NCI-H1105 (cell line): ENCODE measurements at places on chromosomes 2 and 18.

- DNase-seq = no peak
Measured at GRCh38 chr18:46291149-46291548, 187.0 kb downstream of the HAUS1 start.

- DNase-seq = no peak
Measured at GRCh38 chr18:37853706-37854105, 288.1 kb upstream of the CELF4 start.

DNA sequence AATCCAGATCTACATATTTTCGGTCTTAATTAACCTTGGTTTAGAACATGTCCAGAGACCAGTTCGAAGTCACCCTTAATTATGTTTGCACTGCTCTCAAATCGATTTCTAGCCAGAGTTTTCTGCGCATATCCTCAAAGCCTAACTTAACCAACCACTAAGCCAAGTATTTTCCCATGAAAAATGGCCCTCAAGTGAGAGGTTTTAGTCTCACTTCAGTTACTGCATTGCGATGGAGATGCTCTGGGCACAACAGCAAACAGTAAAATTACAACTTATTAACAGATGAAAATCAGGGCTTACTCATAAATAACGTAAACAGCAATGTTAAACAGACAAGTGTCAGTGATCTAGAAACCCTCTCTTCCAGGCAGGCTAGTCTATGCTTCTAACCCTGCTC is 4.5 kb downstream of the RTN4 start:
- no peak for DNase-seq

DNA sequence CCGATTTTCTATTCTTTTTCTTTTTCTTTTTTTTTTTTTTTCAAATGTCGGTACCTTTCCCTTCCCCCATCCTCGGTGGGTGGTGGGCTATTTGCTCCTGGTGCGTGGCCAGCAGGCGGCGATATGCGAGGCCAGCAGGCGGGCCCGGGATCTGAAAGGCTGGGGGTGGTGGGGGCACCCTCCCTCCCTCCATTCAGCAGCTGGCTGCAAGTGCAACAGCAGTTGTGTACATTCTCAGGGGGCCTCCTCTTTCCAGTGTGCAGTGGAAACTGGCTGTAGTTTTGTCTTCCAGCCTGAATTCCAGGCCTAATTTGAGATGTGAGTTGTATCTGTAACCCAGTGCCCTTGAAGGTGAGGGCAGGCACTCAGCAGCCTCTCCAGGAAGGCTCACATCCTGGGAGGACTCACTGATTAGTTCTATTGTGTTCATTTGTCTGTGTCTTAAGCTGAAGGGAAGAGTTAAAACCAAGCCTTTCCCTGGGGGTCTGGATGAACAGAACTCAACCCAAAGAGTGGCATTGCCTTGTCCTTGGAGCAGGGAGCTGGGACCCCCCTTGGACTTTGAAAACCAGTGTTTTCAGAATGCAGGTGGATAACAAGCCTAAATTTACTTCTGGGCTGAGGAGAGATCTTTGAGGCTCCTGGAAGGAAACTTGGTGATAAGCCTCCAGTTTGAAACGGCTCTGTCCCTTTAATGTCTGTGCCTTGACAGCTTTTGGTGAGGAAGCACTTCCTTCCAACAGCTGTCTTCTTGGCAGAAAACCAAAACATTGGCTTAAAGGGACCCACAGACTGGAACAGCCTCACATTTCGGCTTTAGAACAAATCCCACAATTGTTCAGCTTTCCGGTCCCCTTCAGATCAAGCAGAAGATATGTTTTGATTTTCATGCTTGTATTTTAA is 3.3 kb downstream of the MYCN start:
- peak; percentile 46 for DNase-seq

DNA sequence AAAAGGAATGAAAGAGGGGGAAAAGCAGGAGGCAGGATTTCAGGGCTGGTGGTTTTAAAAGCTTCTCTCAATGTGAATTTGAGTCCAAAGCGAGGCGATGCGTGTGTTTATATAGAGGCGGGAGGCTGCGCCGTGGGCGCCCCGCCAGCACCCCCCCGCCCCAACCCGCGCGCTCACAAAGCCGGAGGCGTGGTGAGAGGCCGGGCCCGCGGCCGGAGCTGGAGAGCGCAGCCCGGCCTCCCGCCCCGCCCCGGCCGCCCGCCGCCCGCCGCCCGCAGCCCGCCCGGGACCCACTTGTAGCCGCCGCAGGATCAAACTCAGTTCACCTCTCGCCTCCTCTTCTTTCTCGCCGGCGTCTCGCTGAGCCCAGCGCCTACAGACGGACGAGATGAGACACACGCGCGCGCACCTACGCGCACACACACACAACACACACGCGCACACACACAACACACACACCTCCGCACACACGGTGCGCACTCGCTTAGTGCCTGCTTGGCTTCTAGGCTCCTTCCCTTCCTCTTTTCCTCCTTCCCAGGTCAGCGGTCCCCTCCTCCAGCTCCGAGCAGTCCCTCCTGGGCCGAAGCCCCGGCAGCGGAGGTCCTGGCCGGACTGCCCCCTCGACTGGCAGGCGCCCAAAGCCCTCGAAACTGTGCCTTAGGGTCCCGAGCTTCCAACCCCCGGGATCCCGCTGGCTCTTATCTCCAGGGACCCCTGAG is 1.3 kb upstream of the CYP26B1 start:
- DNase-seq = no peak

DNA sequence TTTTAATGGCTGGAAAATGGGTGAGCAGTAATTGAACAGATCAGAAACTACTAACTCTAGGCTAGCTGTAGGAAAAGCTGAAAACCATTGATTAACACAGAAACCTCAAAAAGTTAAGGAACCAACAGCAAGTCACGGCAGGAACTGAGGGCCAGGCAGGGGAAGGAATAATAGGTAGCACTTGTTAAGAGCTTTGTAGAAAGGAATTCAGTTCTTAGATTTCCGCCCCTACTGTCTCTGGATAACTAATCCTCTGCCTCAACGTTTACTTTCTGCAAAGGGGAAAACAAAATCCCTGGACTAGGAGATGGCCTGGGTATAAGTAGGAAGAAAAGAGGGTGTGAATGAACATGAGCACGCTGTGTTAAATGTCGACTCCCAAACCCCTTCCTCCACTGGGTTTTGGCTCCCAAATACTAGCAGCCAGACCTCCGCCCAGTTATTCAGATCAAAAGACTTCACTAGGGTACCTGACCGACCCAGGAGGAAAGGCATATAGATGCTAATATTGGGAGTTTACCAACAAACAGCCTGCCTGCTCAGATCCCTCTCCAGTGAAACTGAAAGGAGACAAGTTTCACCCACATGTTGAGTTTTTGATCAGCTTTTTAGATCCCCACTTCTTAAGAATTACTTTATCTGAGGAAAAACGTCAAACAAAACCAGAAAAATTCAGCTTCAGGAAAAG is 12.4 kb downstream of the SMAD2 start:
- DNase-seq = no peak

GRCh38 chr2:119218478-119219064 is 5.1 kb upstream of the STEAP3 start:
- DNase-seq = peak; percentile 76

DNA sequence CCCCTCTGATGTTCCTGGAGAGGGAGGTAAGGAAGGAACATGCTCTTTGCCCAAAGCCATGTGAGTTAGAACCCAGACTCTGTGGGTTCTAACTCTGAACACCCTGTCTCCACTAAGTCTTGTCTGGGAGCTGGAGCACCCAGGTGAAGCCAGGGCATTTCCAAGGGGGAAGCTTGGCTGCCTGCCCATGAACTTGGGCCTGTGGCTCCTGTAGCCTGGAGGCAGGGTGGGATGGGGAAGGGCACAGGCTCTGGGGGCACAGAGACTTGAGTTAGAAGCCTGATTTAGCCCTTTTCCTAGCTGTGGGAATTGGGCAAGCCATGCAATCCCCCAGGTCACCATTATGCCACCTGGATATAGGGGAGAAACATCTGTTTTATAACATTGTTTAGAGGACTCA is 65.2 kb downstream of the LBH start:
- no peak for DNase-seq

- no peak for DNase-seq
Measured at GRCh38 chr2:197972061-197972460, 167.7 kb downstream of the PLCL1 start.

DNA sequence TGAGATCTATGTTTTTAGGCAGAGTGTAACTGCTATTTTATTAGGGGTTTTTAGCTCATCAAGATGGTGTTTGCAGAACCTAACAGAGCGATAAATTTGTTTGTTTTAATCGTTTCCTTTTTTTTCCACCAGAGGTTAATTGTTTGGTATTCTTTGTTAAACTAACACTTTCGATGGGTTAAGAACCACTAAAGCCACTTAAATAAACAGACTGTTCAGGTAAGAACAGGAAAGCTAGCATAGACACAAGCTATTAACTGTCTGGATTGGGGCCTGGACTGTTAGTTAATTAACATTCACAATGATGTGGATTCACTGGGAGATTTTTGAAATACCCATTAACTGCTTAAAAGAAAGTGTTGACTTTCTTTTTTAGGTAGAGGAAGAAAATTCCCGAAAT is 209.0 kb upstream of the COPS8 start:
- peak; percentile 74 for DNase-seq

GRCh38 chr2:239322416-239323086 is 78.3 kb downstream of the HDAC4 start:
- DNase-seq = no peak
